Uterine smooth muscle cell (primary cell): ENCODE measurements at places on chromosomes 2 and 18. TPM values are rescaled to one million over a fixed set of nuclear protein-coding genes. Genes with fewer than 3 reads are reported as not detected.

SOWAHC gene
- total RNA-seq = 16.3 and 17.2 TPM in 2 replicates

FAP gene
- total RNA-seq = 206 and 269 TPM in 2 replicates

RNF144A gene
- total RNA-seq = 12.0 TPM in 2 replicates

ST3GAL5 gene
- total RNA-seq = 4.9 and 5.6 TPM in 2 replicates

SERPINB12 gene
- not detected in 2 replicates for total RNA-seq

PSMD14 gene
- total RNA-seq = 103 and 193 TPM in 2 replicates

TMEM37 gene
- total RNA-seq = 0.12 TPM in 1 of 2 replicates, not detected in the other

TNFAIP6 gene
- 67.4 and 190 TPM in 2 replicates for total RNA-seq

RPS27A gene
- 683 and 741 TPM in 2 replicates for total RNA-seq

QPCT gene
- total RNA-seq = 30.5 and 43.6 TPM in 2 replicates

INSIG2 gene
- 10.3 and 13.0 TPM in 2 replicates for total RNA-seq

DNAJC27 gene
- total RNA-seq = 6.0 and 7.2 TPM in 2 replicates

FEV gene
- total RNA-seq = not detected in 2 replicates

NEB gene
- total RNA-seq = 0.12 and 0.22 TPM in 2 replicates

COLEC12 gene
- total RNA-seq = 7.2 and 13.2 TPM in 2 replicates

FECH gene
- total RNA-seq = 21.2 and 35.6 TPM in 2 replicates

RUFY4 gene
- total RNA-seq = not detected in 2 replicates

FBXO48 gene
- total RNA-seq = 0.37 and 0.66 TPM in 2 replicates

BBS5 gene
- 6.0 and 6.6 TPM in 2 replicates for total RNA-seq

BOLL gene
- not detected in 2 replicates for total RNA-seq

LHCGR gene
- total RNA-seq = not detected in 2 replicates

SPHKAP gene
- 1.2 and 4.0 TPM in 2 replicates for total RNA-seq

SERPINB4 gene
- not detected in 2 replicates for total RNA-seq

GAL3ST2 gene
- total RNA-seq = 0.25 and 0.44 TPM in 2 replicates

HJURP gene
- 15.7 and 46.5 TPM in 2 replicates for total RNA-seq

PAIP2B gene
- 1.1 and 1.6 TPM in 2 replicates for total RNA-seq

LONRF2 gene
- total RNA-seq = 6.5 and 7.6 TPM in 2 replicates

WDR12 gene
- total RNA-seq = 39.0 and 50.1 TPM in 2 replicates

ZNF385B gene
- not detected in 2 replicates for total RNA-seq

CACNB4 gene
- 0.33 and 0.87 TPM in 2 replicates for total RNA-seq

DNER gene
- 0.55 and 2.6 TPM in 2 replicates for total RNA-seq

ST8SIA3 gene
- total RNA-seq = not detected in 2 replicates

TMEM150A gene
- 3.1 and 8.1 TPM in 2 replicates for total RNA-seq

SULT1C2 gene
- 0.33 and 0.62 TPM in 2 replicates for total RNA-seq

VIT gene
- total RNA-seq = 0.37 and 1.5 TPM in 2 replicates

SAG gene
- total RNA-seq = not detected in 2 replicates

GAREM1 gene
- 1.00 and 2.4 TPM in 2 replicates for total RNA-seq

ZC3H6 gene
- 4.8 and 5.4 TPM in 2 replicates for total RNA-seq

UGT1A7 gene
- not detected in 2 replicates for total RNA-seq

AQP12B gene
- not detected in 2 replicates for total RNA-seq

CCDC178 gene
- 0.50 and 2.7 TPM in 2 replicates for total RNA-seq

SPDYA gene
- total RNA-seq = 1.6 and 1.9 TPM in 2 replicates

CCDC121 gene
- 1.7 and 2.0 TPM in 2 replicates for total RNA-seq

CROCC2 gene
- total RNA-seq = under 0.01 TPM in 1 of 2 replicates, not detected in the other

TUBA4B gene
- total RNA-seq = 0.11 TPM in 1 of 2 replicates, not detected in the other

MORN2 gene
- total RNA-seq = 15.0 and 15.5 TPM in 2 replicates

VAPA gene
- 339 TPM in 2 replicates for total RNA-seq

EMILIN1 gene
- total RNA-seq = 196 and 328 TPM in 2 replicates

EVX2 gene
- under 0.01 and 0.11 TPM in 2 replicates for total RNA-seq

APCDD1 gene
- total RNA-seq = not detected in 2 replicates

GLI2 gene
- 4.9 and 5.1 TPM in 2 replicates for total RNA-seq

GALNT13 gene
- 0.87 and 2.2 TPM in 2 replicates for total RNA-seq

FLACC1 gene
- 1.4 and 2.0 TPM in 2 replicates for total RNA-seq

SLC23A3 gene
- 1.00 and 2.5 TPM in 2 replicates for total RNA-seq

AMER3 gene
- not detected in 2 replicates for total RNA-seq

IRS1 gene
- total RNA-seq = 21.6 and 22.7 TPM in 2 replicates

PSTPIP2 gene
- total RNA-seq = 3.1 and 4.0 TPM in 2 replicates
